ENCODE measurements at places on chromosomes 2 and 18.

DNA sequence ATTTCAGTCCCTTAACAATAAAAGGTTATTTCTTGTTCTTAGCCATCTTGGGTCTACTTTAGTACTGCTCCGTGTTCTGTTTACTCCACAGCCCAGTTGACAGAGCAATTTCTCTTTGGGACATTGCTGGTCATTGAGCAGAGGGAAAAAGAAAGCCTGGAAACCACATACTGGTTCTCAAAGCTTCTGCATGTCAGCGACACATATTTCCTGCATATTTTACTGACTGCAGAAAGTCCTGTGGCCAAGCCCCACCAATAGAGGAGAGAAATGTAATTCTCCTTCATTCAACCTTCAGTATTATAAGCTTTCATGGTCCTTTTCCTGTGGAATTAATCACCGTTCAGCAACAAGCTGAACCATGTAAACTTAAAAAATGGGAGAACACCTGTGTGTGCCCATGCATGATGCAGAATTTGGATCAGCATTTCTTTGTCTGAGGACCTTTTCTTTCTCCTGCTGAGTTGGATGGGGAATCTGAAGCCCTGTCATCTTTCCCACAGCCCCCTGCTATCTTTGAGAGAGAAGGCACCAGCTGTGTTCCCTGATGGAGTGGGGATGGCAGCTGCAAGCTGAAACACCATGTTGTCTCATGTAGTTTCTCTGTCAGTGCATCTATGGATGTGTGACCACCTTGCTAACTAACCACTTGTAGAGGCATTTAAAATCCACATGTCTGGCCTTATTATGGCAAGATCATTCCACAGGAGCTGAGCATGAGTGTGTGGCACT, 431.6 kb downstream of the MEIS1 start:
- DNase-seq = no peak

GRCh38 chr2:15561574-15562344, 625 bp upstream of the NBAS start:
- DNase-seq = no peak

GRCh38 chr2:21467280-21467818, 343.6 kb downstream of the TDRD15 start:
- no peak for DNase-seq

GRCh38 chr2:183195998-183196409, 71.8 kb downstream of the NUP35 start:
- DNase-seq = no peak

DNA sequence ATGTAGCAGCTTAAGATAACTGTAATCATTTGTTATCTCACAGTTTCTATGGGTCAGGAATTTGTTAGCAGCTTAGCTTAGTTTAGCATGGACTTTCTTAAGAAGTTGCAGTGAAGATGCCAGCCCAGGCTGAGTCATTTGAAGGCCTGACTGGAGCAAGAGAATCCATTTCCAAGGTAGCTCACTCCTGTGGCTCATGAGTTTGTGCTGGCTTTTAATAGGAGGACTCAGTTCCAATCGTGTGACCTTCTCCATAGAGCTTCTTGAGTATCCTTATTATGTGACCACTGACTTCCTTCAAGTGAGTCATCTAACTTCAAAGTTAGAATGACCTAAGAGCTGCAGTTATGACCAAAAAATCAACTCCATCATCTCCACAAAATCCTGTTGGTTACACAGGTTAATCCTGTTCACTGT, 1.4 kb downstream of the GPATCH11 start:
- no peak for DNase-seq

- no peak for DNase-seq
Observed at GRCh38 chr2:4765787-4766530, 926.2 kb upstream of the SOX11 start.

DNA sequence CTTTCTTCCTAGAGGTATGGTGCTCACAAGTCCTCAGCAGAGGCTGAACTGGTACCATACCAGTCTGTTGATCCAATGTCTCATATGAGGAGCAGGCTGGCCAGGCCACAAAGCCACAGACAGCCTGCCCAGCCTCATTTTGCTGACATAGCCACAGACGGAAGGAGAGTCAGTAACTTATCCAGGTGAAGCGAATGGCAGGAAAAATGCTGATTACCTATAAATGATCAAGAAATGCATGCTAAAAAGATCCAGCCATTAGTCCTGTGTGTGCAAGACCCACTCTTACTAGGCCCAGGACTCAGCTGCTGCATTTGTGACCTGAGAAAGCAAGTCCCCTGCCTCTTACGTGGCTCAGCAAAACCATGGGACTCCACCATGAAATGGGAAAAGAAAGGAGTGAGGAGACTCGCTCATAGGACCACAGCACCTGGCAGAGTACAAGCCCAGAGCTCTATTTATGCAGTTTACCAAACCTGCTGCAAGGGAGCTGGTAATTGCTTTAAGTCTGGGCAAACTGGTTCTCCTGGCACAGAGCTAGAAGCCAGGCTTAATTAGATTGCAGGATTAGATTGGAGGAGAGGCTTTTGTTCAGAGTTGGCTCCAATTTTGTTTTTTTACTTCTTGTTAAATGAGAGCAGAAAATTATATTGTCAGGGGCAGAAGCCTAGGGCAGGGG, 19.0 kb downstream of the RHOB start:
- peak; percentile 50 for DNase-seq

DNA sequence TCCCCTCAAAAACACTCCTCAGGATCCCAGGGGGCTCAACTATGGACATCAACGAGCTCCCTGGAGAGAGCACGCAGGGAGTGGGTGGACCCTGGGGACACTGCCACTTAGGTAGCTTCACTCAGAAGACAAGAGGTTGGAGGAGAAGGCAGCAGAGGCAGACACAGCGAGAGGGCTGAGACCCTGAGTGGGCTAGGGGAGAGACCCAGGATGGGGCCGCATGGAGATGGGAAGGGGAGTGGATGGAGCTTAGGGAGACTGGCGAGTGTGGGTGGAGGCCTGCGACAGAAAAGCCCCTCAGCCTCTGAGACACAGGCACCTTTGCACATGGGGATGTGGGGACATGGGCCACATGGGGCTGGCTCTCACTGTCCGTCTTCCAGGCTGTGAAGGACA, 70.9 kb downstream of the ASB1 start:
- no peak for DNase-seq

DNA sequence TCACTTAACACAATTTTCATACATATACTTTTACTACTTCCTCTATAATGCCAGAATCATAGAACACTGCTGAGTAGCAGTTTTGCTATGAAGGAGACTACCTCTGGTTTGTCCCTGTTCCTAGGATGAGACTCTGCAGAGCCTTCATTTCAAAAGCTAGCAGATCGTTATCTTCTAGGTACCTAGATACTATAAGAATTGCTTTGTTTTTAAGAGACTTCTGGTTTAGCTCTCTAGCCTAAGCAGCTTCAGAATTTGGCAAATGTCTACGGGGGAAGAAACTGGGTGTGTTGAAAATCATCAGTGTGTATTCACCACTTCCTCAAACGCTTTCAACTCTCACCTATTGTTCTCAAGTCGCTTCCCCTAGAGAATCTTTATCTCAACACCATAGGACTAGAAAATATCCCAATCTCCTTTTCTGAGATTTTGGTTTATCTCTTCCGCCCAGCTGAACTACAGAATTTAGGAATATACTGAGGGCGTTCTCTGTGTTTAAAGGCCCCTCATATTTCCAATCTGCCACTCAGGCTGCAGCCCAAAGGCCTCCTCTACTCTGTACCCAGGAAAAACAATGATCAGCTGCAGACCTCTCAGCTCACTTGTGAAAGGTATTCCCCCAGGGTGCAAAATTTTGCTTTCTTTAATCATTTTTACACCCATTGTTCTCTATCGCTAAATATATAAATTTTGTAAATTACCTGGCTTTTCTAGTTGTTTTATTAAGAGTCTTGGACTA, 28.7 kb downstream of the SMAD2 start:
- DNase-seq = no peak

GRCh38 chr2:129849559-129850160, 129.8 kb upstream of the RAB6C start:
- no peak for DNase-seq

DNA sequence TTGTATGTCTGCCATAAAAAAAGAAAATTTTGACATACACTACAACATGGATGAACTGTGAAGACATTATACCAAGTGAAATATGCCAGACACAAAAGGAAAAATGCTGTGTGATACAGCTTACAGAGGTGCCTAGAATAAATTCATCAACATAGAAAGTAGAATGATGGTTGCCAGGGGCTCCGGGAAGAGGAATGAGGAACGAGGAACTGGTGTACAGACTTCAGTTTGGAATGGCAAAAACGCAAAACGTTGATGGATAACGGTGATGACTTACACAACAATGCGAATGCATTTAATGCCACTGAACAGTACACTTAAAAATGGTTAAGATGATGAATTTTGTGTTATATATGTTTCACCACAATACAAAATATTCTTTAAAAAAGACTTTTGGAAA, 61.0 kb downstream of the TTC21B start:
- no peak for DNase-seq

DNA sequence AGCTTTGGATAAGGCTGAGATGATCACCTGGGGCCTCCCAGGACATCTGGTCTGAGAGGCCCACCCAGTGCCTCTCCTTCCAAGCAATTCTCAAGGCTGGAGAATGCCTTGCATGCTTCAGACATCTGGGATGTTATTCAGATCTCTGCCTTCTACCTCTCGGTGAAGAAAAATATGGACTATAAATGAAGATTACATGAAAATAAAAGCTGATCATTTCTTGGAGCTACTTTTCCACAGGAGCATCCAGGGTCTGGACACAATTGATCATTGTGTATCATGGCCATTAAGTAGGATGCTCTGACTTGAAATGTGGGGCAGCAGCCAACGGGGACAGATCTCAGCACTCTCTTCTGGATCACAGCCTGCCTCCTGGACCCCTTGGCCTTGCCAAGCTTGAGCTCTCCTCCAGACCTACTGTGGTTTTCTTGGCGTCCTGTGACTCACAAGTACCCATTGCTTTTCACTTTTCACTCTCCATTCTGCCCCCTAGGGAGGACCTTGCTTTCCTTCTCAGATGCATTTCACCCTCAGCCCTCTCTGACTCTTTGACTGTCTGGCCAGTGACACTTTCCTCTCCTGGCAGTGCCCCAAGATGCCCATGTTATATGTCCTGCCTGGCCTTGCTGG, 203.1 kb downstream of the INSIG2 start:
- no peak for DNase-seq

DNA sequence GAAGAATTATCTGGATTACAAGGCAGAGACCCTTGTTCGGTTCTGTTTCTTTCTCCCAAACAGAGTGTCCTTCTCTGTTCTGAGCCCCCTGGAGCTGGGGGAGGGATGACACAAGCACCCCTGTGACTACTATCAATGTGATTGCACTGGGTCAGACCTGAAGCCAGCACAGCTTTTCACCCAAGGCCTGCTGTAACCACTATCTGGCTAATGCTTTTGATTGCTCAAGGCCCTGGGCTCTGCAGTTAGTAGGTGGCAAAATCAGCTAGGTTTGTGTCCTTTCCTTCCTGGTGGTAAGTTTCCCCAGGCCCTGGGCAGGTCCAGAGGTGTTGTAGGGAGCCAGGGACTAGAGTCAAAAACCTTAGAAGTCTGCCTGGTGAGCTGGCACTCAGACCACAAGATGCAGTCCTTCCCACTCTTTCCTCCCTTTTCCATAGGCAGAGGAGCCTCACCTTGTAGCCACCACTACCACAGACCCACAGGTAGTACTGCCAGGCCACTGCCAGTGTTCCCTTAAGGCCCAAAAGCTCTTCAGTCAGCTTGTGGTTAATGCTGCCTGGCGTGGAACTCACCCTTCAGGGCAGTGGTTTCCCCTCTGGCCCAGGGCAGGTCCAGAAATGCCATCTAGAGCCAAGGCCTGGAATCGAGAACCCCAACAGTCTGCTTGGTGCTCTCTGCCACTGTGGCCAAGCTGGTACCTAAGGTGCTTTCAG, 83.0 kb downstream of the FAM117B start:
- DNase-seq = no peak

GRCh38 chr2:113274432-113274831, 4.3 kb downstream of the PAX8 start:
- no peak for DNase-seq

GRCh38 chr2:156589381-156590079, 153.4 kb downstream of the GPD2 start:
- no peak for DNase-seq

DNA sequence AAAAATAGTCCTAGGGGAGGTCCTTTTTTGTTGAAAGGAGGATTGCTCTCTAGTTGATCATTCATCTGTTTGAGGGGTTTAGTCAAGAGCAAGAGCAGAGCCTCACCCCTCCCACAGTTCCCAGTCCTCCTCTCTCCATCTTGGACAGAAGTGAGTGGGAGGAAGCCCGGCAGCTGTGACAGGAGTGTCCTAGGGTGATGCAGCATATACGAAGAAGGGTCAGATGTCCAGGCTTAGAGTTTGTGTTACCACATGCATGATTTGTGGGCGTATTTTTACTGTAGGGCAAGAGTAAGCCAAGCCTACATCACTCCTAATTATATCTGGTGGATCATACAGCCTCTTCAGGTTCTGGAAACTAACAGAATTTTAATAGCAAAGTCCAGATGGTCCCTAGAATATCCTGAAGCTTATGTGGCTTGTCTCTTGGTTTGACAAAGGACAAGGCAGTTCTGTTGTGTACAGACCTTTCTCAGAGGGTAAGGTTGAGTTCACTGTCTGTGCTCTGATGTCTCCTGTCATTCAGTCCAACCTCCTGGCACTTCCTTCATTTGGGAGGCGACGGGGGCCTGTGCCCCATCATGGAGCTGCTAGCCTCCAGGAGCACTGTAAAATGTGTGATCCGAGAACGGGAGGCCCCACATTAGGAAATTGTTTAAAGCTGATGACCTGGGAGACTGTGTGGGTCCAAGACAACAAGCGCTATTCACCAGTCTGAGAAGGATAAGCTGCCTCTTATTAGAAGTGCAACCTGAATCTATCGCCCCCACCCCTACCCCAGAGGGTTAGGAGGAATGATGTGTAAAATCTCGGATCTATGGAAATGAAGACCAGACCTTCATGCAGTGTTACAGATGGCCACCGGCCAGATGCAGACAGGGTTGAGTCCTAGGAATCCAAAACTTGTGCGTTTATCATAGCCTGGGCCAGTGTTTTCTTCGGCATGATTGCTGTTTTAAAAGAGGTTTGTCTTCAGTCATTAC, 6.9 kb downstream of the CEP68 start:
- no peak for DNase-seq

DNA sequence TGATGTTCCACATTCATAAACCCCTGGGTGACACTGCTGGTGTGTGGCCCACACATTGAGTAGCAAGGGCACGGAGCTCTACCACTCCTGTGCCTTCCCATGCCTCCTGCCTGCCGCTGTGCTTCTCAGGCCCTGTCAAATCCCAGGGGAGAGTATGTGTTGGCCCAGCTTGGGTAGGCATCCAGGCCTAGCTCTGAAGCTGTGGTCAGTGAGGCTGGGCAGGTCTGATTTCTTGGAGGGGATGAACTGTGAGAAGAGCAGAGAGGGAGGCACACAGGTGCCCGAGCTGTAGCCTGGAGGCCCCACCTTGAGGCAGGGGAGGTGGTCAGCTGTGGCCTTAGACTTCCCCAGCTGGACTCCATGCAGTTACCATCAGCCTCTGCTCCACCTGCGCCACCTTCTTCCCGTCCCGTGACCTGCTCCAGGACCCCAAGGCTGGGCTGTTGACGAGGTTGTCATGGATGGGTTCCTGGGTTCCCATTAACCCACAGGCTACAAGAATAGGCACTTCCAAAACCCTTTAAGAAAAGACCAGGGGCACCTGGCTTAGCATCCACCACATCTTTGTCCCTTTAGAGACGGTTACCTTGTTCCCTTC, 23.6 kb downstream of the MCFD2 start:
- DNase-seq = no peak

All from left forelimb (tissue), 1 donor.